ENCODE measurements at places on chromosomes 5 and 9.

DNA sequence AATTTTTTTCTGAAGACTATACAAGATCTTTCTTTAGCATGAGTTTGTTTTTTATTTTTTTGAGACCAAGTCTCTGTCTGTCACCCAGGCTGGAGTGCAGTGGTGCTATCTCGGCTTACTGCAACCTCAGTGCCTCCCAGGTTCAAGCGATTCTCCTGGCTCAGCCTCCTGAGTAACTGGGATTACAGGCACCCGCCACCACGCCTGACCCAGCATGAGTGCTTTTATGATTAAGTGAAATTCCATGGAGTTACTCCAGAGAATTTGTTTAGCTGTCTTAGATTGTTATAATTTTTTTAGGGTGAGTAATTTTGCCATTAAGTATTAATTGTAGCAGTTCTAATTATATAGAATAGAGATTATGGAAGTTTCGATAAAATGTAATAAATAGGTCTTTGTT lies 14.3 kb downstream of the YTHDC2 start:
- DNase-seq = no peak

- DNase-seq = no peak
Measured at GRCh38 chr9:33443464-33444154, 3.8 kb downstream of the AQP3 start.

DNA sequence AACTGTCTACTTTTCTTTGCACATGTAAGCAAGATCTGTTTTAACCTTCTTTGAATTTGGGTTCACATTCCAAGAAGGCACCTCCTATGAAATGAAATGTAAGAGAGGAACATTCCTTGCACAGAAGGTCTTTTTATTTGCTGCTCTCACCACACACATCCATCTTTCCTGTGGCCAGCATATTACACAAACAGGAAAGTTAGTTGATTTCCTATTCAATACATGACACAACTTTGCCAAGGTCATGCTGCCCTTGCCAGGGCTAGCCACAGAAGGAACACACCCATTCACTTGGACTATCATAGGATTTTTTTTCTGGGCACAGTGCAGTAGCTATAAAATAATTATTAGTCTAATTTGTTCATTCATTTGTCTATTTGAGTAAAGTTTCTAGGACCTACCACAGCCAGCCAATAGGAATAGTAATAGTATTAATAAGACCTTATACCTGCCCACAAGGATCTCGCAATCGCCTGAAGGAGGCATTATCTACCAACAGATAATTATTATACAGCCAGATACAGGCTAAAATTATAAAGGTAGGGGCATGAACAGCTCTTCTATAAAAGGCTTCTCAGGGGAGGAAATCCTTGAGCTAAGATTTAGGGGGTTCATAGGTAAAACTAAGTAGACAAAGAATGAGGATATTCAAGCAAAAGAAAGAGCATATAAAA lies 78.1 kb upstream of the NREP start:
- DNase-seq = no peak

DNA sequence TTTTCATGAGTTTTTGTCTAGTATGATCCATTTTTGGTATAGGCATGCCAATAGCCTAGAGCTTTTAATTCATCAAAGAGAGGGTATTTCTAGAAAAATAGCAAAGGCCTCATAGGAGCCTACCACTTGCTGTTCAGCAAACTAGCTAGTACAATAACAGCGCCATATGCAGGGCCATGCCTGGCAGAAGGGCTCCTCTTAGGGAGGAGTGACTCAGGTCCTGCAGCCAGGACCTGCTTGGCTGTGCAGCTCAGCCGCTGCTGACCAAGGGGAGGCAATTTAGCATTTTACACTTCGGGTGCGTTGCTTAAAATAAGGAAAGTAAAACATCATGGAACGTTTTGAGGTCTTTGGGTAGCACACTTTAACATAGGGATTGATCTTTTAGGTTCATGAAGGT lies 100.6 kb downstream of the TRIO start:
- no peak for DNase-seq

- no peak for DNase-seq
Measured at GRCh38 chr5:95610546-95610945, 9.3 kb upstream of the GPR150 start.

DNA sequence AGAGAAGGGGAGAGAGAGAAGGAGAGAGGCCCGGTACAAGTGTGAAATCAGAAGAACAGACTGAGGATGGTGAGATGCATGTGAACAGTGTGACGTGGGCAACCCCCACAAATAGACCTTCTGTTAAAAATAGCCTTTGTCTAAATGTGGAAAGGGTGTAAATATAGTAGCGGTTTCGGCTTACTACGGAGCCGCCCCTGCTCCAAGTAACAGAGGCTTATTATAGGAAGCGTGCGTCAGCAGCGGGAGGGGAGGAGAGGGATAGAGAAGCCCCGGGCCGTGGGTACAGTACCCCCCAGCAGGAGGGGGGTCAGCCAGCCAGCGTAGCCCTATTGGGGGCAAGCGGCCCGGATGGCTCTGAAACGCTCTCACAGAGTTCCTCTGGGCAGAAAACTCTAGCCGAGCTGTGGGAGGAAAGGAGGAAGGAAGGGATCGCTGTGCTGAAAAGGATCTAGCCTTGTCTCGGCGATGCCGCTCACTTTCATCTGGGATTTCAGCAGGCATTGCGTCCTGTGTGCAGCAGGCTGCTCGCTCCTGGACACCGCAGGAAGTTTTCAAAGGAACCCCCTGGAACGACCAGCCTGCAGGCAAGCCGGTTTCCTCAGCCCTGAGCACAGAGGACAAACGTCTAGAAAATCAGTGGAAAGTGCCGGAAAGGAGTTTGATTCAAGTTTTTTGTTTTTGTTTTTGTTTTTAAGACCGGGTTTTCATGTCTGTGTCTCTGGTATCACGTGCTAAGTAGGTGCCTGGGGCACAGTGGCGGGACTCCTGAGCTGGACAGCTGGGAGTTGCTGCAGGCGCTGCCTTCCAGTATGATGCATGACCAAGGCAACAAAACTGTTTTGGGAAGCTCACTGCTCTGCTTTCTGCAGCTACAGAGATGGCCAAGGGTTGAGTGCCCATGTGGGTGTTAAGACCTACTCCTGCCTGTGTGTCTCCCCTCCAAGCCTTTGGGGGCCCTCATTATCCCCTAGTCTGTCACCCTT lies 146.6 kb downstream of the SEC61B start:
- no peak for DNase-seq

GRCh38 chr9:89975630-89976029 lies 370.8 kb downstream of the GADD45G start:
- DNase-seq = no peak

DNA sequence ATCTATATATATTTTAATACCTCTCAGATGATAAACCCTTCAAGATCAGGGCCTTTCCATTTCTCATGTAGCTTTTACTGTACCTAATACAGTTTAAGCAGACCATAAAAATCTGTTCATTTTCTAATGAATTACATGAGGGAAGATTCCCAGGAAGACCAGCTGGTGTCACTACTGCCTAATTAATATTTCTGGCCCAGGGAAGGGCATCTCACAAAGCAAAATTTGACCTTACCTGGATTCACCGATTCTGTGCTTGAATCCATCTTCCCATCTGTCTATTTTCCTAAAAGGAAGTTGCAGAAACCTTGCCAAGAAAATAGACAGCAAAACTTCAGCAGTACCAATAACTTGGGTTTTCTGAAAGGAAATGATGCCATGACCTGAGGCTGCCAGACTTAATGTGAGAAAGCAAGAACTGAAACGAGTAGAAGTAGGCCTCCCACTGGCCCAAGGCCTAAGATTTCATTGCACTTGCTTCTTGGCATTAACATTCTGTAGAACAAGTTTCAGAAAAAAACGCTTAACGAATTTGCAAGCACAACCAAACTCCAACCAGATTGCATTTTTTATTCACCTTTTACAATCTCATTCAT lies 83.0 kb upstream of the GLIS3 start:
- DNase-seq = no peak

DNA sequence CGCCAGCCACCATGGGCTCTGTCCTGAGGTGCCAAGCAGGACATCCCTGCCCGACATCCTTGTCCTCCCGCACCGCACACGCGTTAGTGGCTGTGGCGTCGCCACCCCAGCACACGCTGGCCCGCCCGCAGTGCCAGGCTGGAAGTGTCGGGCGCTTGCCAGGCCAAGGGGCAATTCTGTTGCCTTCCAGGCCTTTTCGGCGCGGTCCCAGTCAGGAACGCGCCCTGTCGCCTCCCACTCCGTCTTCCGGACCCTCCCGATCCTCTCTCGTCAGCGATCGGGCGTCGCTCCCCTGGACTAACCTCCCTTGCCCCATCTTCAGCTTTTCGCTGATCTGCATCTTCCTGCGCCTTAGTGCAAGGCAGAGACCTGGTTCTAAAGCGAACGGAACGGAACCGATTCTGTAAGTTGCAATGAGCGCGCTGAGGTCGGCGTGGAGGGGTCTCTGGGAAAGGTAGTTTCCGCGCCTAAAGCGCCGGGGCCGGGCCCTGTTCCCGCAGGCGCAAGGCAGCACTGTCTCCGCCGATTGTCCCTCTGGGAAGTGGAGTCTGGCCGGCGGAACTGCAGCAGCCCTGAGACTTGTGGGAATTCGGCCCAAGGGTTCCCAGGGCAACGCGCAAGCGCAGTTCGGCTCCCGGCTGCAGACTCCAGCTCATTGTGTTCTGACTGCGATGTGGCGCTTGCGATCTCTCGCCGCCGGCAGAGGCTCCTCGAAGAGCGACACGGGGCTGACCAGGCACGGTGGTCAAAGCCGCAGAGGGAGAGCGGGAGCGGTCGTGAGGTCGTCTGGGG lies at the start of gene ZNF454:
Gene ZNF454, plus strand, starts transcription at position 630 of the 792 bp plus-strand sequence. CDS start 1,594 bp downstream, outside the sequence.
- no peak for DNase-seq

GRCh38 chr9:71886015-71886414 lies 25.0 kb downstream of the ABHD17B start:
- DNase-seq = no peak

DNA sequence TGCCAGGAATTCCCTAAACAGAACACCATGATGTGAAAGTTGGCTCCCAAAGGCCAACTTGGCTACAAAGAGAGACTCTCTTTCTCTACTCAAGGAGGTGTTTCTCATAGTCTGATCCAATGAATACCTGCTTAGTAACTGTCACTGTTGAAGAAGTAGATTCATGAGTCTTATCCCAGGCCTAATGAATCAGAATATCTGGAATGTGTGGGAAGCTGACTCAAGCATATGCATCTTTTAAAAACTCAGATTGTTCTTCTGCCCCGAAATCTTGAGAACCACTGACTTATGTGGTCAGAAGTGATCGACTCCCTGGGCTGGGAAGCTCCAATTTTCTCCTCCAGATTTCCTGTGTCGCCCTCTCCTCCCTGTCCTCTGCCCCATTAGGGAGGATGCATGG lies 345.6 kb downstream of the PLK2 start:
- DNase-seq = no peak
